ENCODE measurements at places on chromosomes 6 and 20.

DNA sequence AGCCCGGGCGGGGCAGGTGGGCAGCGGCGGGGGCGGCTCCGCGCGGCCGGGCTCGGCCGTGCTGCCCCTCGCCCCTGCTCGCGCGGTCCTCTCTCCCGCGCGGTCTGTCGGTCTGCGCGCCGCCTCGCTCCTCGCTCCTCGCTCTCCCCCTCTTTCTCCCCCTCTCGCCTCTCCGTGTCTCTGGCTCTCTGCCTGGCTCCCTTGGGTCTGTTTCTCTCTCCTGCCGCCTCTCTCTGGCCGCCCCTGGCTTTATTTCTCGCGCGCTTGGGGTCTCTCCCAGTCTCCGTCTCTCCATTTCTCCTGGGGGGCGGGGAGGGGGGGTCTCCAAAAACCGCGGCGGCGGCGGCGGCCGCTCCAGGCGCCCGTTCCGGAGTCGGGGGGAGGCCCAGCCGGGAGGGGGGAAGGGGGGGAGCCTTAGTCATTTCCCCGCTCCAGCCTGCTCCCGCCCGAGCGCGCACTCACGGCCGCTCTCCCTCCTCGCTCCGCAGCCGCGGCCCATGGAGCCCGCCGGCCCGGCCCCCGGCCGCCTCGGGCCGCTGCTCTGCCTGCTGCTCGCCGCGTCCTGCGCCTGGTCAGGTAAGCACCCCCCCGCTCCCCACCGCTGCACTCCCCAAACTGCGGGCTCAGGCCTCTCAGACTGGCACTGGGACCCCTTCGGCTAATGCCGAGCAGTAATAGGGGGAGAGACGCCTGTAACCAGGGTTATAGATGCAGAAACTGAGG, at the start of gene SIRPA:
Gene SIRPA, plus strand, starts transcription at position 457 of the 723 bp plus-strand sequence. Its CDS starts 41 bp downstream, at position 498.
- DNase-seq: no peak

GRCh38 chr20:50191065-50191543, 474 bp downstream of the CEBPB start:
- peak; percentile 69 for DNase-seq

GRCh38 chr20:14313341-14314020, 23.9 kb downstream of the FLRT3 start:
- DNase-seq: no peak

DNA sequence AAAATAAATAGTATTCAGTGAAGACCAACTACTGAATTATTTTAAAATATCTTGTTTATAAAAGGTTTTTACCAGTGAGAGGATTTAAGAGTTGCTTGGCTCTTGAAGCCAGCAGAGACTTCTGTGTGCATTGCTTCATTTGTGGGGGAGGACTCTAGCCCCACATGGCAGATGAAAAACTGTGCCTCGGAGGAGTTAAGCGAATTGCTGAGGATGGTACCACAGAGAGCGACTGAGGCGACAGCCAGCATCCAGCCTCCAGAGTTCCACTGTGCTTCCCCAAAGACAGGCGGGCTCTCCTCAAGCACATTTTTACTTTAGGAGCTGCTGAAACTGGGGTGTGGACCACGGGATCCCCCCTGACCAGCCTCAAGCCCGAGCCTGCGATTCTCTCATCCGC, 80.7 kb downstream of the THBS2 start:
- no peak for DNase-seq

- DNase-seq: no peak
These were observed 48.8 kb downstream of the CAP2 start for GRCh38 chr6:17442196-17442595.

DNA sequence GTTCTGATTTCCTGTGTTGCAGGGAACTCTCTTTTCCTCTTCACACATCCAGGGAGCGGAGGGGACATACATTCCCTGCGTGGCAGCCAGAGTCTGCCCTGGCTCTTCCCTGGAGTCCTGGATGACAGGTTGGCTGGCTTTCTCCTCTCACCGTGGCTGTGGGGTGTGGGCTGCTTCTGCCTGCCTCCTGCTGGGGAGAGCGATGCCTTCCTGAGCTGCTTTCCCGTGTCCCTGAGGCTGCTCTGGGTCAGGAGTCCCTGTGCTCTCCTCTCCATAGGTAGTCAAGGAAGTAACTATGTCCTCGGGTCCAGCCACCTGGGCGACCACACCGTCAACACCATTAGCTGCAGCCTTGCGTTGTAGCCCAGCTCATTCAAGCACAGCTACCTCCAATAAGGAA, 451.7 kb downstream of the QKI start:
- no peak for DNase-seq

DNA sequence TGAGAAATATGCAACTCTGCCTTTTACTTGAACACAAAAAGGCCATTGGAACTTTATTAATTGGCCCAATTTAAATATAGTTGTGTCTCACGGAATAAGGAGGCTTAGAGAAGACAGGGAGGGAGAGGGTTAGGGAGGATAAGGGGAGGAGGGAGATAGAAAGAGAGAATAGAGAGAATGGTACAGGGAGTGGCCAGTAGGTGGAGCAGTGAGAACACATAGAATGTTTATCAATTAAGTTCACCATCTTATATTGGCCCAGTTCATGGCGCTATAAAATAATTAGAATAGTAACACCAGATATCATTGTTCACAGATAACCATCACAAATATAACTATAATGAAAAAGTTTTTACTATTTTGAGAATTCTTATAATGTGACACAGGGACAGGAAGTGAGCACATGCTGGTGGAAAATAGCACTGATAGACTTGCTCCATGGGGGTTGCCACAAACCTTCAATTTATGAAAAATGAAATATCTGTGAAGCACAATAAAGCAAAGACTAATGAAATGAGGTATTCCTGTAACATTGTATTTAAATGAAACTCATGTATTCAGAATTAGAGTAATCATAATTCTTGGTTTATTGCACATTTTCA, 374.1 kb upstream of the MANEA start:
- no peak for DNase-seq

GRCh38 chr20:36309643-36310042, 3.5 kb downstream of the DLGAP4 start:
- no peak for DNase-seq

GRCh38 chr6:16316741-16317251, 78.4 kb downstream of the GMPR start:
- DNase-seq: no peak

DNA sequence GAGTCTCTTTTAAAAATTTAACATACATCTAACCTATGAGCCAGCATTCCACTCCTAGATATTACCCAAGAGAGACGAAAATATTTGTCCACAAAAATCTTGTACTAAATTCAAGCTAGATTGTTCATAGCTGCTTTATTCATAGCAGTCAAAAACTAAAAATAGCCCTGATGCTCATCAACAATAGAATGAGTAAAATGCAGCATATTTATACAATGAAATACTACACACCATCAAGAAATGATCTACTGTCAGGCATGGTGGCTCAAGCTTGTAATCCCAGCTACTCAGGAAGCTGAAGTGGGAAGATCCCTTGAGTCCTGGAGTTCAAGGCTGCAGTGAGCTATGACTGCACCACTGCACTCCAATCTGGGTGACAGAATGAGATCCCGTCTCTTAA, 22.0 kb upstream of the SRC start:
- DNase-seq: no peak

DNA sequence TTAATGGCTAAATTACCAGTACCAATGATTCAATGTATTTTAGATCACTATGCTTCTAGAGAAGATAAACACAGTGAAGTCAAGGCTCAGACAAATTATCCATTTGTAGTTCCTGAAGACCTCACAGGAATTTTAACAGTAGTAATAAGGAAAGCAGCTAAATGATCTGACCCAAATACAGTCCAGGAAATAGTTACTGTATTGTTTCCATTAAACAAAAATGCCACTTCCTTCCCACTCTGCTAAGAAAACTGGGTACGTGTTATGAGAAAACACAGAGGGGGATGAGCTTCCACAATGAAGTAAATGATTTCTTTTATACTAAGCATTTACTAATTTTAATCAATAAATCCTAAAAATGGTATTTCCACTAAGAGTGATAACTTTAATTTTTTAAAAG, 127.9 kb downstream of the CDK19 start:
- no peak for DNase-seq

GRCh38 chr6:6811128-6812009, 222.8 kb downstream of the LY86 start:
- peak; percentile 51 for DNase-seq

DNA sequence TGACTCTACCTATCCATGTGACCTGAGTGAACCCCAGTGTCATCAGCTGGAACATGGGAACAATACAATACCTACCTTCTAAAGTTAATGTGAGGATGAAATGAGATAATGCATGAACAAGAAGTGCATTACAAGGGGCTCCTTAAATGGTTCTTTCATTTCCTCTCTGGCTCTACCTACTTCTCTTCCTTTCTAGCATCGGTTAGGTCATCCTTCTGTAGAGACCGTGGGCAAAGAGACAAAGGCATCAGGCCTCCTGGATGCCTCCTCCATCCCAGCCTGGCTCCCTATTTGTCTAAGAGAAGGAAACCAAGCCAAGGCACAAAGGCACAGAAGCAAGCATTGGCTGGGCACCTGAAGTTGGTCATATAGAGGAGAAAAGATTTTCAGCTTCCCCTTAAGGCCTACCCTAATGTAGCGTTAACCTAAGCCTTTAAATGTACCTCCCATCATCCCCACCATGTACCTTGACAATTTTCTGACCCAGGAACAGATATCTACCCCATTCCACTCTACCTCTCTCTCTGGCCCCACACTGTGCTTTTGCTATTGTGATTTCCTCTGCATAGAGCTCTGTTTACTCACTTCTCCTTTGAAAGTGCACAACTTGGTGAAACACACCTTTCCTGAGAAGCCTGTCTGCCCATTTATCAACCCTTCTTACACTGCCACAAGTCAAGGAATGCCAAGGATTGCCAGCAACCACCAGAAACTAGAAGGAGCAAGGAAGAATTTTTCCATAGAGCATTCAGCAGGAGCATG, 86.6 kb downstream of the GCLC start:
- DNase-seq: no peak

GRCh38 chr20:31602431-31602778, 2.7 kb upstream of the ID1 start:
- DNase-seq: no peak

- DNase-seq: no peak
These were observed 191.7 kb upstream of the TSHZ2 start for GRCh38 chr20:52780462-52780861.

DNA sequence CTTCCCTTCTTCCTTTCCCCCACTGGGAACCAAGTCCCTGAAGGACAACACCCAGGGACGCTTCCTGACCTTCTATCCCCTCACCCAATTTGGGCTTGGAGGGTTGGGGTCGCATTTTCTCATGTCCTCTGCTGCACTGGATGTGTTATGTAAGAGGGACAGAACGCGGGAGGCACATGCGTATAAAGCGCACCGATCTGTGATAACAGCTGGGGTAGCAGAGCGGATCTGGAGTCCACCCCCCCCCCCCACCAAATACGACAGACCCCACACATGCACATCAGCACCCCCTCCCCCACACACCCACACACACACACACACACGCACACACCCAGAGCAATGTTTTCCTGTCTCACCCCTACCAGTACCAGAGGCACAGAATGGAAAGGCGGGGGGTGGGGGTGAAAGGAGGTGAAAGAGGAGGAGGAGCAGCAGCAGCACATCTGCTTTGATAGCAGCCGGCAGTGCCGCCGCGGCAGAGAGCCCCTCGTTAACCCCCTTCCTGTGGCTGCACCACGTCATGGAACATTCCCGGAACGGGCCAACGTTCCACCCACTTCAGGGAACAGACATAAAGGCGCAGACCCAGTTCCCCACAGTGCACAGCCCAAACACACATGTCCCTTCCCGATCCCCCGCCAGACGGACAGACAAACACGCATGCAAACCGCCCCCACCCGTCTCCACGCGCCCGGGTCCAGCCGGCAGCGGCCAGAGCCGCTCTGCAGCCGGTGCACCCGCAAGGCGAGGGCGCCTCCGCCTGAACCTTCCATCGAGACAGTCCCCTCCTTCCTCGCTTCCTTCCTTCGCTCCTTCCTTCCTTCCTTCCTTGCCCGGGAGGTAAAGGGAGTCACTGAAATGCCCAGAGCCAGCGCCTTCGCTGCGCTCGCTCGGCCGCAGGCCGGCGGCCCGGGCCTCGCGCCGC, 590 bp downstream of the HIVEP2 start:
- DNase-seq: peak; percentile 87

GRCh38 chr6:14910692-14911547, 334.9 kb upstream of the JARID2 start:
- DNase-seq: no peak

GRCh38 chr20:13862245-13862644, 77.4 kb downstream of the NDUFAF5 start:
- DNase-seq: no peak

GRCh38 chr20:29878281-29878741, 1379.2 kb upstream of the DEFB115 start:
- DNase-seq: no peak

DNA sequence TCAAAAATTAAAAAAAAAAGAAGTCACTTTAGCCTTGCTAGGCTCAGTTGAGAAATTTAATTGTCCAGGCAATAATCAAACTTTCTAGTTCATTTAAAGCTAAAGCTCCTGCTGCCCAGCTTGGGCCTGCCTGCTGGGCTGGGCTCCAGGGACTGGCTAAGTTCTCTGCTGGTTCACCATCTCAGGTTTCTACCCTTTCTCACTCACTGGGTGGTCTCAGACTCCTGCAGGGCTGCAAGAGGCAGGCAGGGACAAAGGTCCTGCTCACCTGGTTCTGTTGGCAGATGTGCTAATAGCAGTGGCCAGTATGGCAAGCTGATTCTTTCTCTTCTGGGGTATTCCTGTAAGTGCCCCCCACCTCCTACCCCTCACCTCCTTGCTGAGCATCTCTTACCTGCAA, 21.2 kb upstream of the RTF2 start:
- no peak for DNase-seq

DNA sequence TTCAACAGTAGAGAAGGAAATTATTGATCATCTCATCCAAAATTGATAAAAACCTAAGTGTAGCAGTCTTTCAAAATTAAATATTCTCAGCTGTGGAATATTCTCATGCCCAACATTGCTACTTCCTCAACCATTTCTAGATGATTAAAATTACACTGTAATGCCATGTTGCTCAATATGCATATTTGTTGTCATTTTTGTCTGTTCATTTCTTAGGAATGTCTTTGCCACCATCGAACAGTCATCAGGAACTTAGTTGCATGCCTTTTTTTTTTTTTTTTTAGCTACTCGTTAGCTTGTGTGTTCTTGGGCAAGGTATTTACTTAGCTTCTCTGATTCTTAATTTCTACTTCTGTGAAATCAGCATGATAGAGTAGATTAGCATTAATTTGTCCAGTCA, 188.6 kb downstream of the DTNBP1 start:
- DNase-seq: no peak

GRCh38 chr6:28266563-28266961, 381 bp upstream of the ZSCAN26 start:
- DNase-seq: no peak

Measured in CD8-positive, alpha-beta T cell (primary cell).